Kidney (tissue), 22 donors: ENCODE measurements at places on chromosomes 3 and 15. TPM values are rescaled to one million over a fixed set of nuclear protein-coding genes. Genes with fewer than 3 reads are reported as not detected.

DNA sequence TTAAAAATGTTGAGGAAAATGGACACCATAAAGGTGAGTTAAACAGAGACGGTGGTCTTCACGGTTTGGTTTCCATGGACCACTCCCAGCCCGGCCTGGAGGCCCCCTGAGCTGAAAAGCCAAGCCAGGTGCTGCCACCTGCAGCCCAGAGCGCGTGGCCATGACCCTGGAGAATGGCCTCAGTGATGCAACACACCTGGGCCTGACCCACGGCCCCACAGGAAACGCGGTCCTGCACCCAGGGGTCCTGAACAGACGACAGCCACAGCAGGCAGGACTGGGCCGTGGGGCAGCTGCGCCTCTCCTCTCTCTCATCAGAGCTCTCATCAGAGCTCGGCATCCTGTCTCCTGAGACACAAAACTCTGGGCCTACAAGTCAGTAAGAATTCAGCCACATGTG, 64.1 kb downstream of the NIPA2 start:
- no peak overlapping the region for H3K4me3 ChIP-seq
- H3K4me1 ChIP-seq: no peaks in the 10 kb centered on the region
- peaks cover 17% of the 10 kb centered on the region for H3K36me3 ChIP-seq
- H3K27me3 ChIP-seq: no peaks in the 10 kb centered on the region

GRCh38 chr3:16818194-16818593, 66.6 kb upstream of the PLCL2 start:
- no peaks in the 10 kb centered on the region for H3K4me1 ChIP-seq
- no peaks in the 10 kb centered on the region for H3K27me3 ChIP-seq
- DNase-seq: no peak
- no peak overlapping the region for H3K27ac ChIP-seq
- H3K4me3 ChIP-seq: no peak overlapping the region
- H3K36me3 ChIP-seq: no peaks in the 10 kb centered on the region

DNA sequence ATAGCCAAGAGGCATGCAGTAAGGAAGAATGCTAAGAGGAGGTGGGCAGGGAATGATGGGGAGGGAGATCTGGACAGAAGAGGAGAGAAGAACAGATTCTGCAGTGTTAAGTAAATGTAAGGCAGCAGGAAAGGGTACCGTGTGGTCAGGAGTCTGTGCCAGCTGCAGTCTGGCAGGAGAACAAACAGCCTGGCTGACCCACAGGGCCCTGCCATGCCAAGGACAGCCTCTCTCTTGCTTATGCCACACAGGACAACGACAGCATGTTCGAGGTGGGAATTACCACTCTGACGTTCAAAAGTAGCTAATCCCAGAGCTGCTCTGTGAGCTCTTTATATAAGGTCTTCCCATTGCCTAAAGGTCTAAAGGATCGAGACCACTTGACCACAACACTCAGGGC, 31.3 kb downstream of the DAPK2 start:
- no peak overlapping the region for H3K4me3 ChIP-seq
- H3K27ac ChIP-seq: no peak overlapping the region

Gene ZNF80
- total RNA-seq: 0.28 TPM

Gene MAGEL2
- 0.06 TPM for total RNA-seq
